ENCODE measurements at places on chromosomes 12 and 14.
A peak's percentile ranks its signal among the peaks of the same experiment; 100 is the strongest.

GRCh38 chr12:6306599-6307220 is 3.8 kb upstream of the PLEKHG6 start:
- no peak for DNase-seq

DNA sequence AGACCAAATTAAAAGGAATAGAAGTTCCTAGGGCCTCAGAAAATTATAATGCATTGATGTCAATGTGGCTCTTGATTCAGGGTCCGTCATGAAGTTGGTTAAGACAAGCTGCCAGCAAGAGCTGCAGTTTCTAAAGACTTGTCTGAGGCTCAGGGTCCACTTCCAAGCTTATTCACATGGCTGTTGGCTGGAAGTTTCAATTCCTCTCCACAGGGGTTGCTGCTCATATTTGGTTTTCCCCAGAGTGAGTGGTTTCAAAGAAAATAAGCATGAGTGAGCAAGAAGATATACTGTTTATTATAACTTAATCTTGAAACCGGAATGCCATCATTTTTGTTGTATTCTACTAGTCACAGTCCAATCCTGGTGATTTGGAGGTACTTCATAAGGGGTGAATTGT is 1247.4 kb downstream of the LRFN5 start:
- no peak for DNase-seq

DNA sequence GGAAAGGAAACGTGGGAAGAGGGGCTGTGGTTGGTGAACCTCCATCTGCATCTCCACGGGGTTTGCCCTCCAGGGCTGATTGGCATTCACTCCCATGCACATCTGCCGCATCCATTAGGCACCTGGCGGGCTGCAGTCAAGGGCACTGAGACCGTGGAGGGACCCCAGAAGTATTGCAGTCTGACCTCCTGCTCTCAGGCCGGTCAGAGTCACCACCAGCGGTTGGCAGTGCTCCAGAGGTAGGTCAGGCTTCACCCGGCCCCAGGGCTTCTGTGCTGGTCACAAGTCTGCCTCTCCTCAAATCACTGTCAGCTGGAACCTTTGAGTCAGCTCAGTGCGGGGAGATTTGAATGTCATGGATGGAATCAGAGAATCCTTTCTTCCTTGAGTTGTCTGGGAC is 132.3 kb downstream of the PAPOLA start:
- DNase-seq: no peak

DNA sequence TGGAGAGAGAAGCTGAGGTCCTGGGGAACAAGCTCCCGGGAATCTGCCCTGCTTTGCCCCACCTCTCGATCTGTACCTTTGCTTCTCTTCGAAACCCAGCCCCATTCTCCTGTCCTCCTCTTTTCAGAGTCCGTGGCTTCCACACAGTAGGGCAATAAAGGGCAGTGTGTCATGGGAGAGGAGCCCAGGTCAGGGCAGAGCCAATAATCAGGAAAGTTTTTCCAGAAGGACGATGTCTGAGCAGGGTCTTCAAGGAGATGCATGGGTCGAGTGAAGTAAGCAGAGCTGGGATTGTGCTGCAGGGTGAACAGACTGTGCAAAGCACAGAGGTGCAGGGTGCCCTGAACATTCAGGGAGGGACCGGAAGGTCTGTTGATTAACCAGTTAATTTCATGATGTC is 22.1 kb upstream of the SERPINA4 start:
- DNase-seq: no peak

- no peak for DNase-seq
Observed at GRCh38 chr12:104510145-104510872, 53.6 kb downstream of the CHST11 start.

- peak; percentile 82 for DNase-seq
Observed at GRCh38 chr14:68977718-68978171, 1.4 kb downstream of the ACTN1 start.

- peak; percentile 57 for DNase-seq
Observed at GRCh38 chr14:63632932-63633514, 8.6 kb downstream of the WDR89 start.

- no peak for DNase-seq
Observed at GRCh38 chr14:99280852-99281251, 8.9 kb upstream of the BCL11B start.

GRCh38 chr14:40265096-40265495 is 832.9 kb upstream of the FBXO33 start:
- no peak for DNase-seq

DNA sequence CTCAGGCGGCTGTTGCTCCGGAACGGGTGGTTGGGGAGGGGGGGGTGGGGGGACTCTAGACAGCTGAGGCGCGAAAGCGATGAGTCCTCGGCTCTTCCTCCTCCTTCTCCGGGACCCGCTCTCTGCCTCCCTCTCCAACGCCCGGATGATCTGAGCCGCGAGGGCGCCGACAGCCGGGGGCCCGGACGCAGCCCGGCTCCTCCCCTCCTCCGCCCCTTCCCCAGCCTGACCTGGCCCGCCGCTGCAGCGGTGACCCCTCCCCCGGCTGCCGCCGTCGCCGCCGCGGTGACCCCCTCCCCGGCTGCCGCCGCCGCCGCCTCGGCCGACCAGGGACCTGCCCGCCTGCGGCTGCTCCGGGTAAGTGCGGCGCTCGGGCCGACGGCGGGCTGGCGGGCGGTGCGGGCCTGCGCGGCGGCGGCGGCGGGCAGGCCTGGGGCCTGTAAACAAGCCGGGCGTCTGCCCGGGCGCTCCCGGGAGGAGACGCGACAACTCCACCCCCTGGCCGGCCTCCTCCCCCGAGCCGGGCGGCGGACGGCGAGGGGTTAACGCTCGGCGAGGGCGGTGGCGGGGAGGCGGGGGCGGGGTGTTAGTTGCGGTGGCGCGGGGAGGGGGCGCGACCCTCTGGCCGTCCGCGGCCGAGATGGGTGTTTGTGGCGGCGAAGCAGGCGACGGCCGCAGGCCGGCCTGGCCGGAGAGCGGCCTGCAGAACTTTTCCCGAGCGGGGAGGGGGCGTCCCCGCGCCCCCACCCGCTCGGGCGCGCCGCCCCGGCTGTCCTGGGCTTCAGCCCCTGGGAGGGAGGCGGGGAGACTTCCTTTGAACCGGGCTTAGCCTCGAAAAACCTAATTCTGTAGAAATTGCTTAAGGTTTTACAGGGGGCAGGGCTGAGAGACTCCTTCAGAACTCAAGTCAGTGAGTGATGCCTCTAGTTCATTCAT is 568 bp downstream of the PPM1A start:
- DNase-seq: peak; percentile 57

GRCh38 chr14:45785240-45785639 is 532.2 kb upstream of the MIS18BP1 start:
- DNase-seq: no peak

DNA sequence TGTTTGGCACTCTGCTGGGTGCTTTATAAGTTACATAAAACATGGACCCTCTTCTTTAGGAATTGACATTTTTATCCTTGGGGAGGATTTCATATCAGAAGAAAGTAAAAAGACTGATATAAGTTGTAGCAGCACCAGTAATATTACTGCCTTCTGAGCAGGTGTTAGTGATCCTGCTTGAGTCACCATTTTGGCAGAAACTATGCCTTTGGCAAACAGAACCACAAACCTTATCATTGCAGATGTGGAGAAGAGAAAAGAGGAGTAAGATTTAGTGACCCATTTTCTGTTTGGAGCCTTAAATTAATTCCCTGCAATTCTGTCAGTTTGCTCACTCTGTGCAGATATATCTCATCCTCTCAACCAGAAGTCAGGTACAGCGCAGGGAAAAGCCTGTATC is 23.0 kb downstream of the ZNF410 start:
- DNase-seq: no peak

GRCh38 chr14:95255487-95255886 is 64.2 kb downstream of the CLMN start:
- peak; percentile 37 for DNase-seq

GRCh38 chr14:65446159-65446558 is 33.6 kb downstream of the FUT8 start:
- no peak for DNase-seq

DNA sequence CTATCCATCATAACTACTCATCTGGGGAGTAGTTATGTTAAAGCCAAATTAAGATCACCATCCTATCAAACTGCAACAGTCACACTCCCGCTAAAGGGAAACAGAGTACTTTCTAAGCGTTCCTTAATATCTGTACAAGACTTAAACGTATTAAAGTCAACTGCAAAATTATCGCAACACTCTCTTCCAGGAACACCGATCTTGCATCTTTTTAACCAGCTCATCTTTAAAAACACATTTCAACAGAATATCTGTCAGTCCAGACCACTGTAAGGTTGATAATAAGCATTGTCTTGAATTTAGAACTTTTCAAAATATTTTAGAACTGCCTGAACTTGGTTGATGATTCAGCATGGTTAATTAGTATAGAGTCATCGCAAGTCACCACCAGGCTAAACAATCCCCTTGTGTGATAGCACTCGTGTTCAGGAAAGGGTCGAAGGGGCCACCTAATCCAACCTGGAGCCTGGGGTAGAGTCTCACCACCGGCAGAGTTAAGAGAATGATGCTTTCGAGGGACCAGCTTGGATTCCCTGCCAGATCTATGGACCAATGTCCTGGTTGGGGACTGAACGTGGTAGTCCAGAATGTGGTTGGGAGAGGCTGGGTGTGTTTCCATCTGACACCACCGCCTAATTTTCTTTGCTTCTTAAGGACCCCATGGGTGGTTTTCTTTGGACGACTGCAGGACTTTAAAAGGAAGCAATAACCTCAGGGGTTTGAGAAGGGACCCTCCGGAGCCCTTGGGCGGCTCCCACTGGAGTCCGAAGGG is 890 bp downstream of the SPTLC2 start:
- no peak for DNase-seq

DNA sequence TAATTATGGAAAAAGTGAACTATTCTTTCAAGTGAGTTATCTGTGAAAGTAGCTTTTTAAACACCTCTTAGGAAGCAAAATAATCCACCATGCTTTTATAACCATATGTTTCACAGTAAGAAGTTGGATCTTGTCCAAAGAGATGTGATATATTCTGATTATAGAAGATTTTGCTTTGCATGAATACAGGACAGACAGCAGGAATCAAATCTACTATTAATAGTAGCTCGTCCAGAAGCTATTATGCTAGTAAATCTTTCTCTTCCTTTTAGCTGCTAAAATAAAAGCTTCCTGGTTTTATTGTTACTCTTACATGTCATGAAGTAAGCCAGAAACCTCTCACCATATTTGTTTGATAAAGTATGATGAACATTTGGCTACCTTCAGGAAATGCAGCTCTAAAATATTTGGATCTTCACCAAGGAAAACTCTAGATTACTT is 257.0 kb downstream of the IPO8 start:
- no peak for DNase-seq

- DNase-seq: no peak
Observed at GRCh38 chr14:102939820-102940561, 17.5 kb downstream of the AMN start.

DNA sequence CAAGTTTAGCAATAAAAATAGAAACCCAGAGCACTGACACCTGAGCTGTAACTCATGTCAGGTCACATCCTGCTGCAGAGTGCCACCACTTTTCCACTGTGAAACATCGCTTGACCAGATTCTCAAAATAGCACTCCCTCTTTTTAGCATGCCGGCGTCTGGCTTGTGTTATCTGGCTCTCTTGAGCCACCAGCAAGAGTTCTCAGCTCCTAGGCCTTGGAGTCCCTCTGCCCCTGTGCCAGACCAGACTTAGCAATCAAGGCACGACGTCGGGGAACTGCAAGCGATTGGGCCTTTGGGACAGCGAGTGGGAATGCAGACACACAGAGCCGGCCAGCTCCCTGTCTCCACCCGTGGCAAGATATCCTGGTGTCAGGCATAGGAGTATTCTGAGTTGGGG is 52.5 kb downstream of the SPIC start:
- DNase-seq: no peak

DNA sequence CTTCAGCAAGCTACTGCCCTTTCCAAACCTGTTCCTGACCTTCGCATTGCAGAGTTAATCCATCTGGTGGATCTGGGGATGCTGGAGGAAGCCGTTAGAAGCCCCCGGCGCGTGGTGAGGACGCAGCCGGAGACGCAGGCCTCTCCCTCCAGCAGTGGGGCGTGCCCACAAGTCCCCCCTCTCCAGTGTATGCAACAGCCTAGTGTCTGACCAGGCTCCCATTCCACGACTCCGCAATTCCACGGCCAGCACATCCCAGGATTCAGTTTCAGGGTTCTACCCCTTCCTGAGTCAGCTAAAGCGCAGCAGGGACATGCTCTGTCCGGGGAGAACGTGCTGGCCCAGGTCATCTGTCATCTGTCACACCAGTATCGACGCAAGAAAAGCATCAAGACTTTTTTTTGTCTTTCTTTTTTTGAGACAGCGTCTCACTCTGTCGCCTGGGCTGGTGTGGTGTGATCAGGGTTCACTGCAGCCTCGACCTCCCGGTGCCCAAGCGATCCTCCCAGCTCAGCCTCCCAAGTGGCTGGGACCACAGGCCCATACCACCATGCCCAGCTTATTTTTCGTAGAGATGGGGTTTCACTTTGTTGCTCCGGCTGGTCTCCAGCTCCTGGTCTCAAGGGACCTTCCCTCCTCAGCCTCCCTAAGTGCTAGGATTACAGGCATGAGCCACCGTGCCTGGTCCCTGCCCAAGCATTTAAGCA is 8.0 kb upstream of the DYNC1H1 start:
- no peak for DNase-seq

GRCh38 chr12:6361834-6362233 is 13.5 kb downstream of the SCNN1A start:
- no peak for DNase-seq

DNA sequence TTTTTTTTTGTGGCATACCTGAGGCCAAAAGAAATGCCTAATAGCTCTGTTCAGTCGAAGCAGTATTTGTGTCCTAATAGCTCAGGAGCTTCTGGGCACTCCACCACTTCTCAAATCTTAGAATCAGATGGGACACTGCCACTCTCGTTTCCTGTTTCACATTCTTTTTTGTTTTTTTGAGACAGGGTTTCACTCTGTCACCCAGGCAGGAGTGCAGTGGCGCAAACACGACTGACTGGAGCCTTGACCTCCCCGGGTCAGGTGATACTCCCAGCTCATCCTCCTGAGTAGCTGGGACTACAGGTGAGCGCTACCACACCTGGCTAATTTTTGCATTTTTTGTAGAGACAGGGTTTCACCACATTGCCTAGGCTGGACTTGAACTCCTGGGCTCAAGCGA is 52.7 kb downstream of the SPPL3 start:
- DNase-seq: no peak

- DNase-seq: no peak
Observed at GRCh38 chr14:52954346-52955214, 3.7 kb upstream of the FERMT2 start.

- DNase-seq: no peak
Observed at GRCh38 chr12:60345442-60345841, 749.6 kb downstream of the SLC16A7 start.

- DNase-seq: no peak
Observed at GRCh38 chr12:55074806-55075205, 51.4 kb upstream of the OR9K2 start.

GRCh38 chr14:50562841-50563240 is 2.9 kb downstream of the ATL1 start:
- DNase-seq: no peak

Data from AML-193 (cell line).